ENCODE measurements at places on chromosomes 11 and 22.

GRCh38 chr11:23570828-23571227, 710.6 kb upstream of the CCDC179 start:
- no peak for DNase-seq

DNA sequence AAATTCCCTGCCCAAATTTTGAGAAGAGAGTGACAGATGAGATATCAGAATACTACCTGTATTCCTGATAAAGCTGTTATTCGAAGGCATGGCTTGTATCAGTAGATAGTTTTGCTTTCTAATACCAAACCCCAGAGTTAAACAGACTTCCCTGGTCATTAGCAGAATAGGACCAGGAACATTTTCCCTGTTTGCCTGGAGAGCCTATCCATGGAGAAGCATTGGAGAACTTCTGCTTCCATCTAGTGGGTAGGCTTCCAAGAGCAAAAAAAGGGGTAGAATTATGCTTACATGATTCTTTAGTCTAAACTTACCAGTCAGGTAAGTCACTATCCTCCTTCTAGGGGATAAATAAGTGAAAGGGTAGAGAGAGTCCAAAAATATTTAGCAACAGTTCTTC, 14.2 kb downstream of the PDE3B start:
- no peak for DNase-seq

DNA sequence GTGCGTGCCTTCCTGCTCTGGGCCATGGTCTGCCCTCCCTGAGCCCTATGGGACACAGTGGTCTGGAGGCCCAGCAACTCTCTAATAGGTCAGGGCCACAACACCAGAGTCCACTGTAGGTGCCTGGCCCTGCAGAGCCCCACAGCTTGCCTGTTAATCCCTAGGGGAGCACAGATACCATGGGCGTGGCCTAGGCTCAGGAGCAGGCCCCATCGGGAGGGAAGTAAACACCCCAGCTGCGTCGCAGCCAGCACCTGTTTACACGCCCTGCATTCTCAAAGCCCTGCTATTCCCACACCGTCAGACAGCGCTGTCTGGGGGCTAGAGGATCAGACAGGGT, 2.5 kb downstream of the KCTD17 start:
- no peak for DNase-seq

GRCh38 chr11:67211656-67212436, 54.4 kb upstream of the GRK2 start:
- no peak for DNase-seq

- DNase-seq, result no peak
These were observed 296.9 kb downstream of the BRD1 start for GRCh38 chr22:49530671-49531367.

DNA sequence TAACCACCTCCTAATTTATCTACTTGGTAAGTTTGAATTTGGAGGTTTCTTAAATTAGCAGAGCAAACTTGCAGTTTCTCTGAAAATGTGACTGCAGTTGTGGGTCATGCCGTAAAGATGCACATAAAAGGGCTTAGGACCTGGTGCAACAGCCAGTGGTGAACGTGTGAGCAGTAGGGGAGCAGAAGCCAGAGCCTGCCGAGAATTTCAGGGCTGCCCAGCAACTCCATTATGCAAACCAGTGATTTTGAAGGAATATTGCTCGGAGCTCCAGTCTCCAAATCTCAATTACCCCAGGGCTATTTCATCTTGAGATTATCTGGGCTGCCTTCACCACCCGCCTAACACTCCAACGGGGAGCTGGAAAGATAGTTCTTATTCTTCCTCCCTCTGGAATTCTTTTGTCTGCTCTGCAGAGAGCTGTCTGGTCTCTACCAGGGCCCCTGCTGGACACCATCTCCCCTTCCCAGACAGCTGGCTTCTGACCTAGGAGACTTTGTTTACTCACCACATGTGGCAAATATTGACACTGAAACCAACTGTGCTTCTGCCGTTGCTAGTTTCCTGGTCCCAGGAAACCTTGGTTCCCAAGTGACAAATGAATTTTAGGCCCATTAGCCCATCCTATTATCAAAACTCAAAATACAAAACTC, 93.9 kb downstream of the DSCAML1 start:
- no peak for DNase-seq

DNA sequence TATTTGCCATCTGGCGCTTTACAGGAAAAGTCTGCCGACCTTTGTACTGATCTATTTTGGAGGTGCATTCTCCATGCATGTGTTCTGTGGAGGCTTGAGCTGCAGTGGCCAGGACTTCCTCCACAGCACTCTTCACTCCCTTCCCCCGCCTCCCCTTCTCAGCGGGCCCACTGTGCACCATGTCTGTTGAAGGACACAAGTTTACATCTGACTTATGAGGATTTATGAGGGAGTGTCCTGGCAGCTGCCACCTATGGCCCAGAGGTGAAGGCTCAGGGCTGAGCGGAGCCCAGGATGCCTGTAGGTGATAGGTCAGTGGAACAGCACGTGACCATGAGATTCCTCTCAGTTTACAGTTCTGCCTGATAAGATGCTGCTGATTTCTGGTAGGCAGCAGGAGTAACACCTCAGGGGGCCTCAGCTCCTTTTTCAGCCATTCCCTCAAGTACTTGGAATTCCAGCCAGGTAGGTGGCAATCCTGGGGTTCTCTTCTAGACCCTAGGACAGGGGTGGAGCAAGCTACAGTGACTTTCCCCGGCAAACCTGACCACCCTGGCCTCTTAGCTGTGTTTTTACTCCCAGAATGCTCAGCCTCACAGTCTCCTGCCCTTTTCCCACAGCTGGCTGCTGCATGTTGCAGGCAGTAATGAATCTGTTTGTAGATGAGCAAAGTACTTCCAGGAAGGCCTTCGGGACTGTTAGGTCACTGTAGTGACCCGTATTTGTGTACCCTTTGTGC, 59.9 kb downstream of the PPFIBP2 start:
- no peak for DNase-seq

- DNase-seq, result no peak
These were observed 142.4 kb downstream of the CACNA1I start for GRCh38 chr22:39712751-39713525.

GRCh38 chr11:100328626-100329340, 358.3 kb upstream of the ARHGAP42 start:
- peak; percentile 70 for DNase-seq

GRCh38 chr22:34105461-34106062, 185.3 kb upstream of the LARGE1 start:
- peak; percentile 58 for DNase-seq

DNA sequence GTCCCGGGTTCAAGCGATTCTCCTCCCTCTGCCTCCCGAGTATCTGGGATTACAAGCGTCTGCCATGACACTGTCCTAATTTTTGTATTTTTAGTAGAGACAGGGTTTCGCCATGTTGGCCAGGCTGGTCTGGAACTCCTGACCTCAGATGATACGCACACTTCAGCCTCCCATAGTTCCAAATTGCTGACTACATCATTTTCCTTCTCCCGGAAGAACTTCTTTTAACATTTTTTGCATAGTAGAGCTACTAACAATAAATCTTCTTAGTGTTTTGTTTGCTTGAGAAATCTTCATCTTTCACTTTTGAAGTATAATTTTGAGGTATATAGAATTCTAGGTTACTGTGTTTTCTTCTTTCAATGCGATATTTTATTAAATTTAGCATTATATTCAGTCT, 1415.1 kb upstream of the RAG2 start:
- DNase-seq, result no peak

DNA sequence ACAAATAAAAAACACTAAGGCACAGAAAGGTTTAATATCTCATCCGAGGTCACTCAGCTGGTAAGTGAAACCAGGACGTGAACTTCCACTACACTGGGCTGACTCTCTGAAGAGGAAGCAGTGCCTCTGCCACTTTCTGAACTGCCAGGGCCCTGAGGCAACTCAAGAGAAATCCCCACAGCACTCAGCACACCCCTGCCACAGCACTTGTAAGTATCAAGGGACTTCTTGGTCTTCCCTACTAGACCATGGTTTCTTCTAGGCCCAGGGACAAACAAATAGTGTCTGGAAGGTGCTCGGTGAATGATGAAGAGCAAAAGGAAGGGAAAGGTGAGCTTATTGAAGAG, 49.7 kb downstream of the RPL27A start:
- DNase-seq, result no peak

DNA sequence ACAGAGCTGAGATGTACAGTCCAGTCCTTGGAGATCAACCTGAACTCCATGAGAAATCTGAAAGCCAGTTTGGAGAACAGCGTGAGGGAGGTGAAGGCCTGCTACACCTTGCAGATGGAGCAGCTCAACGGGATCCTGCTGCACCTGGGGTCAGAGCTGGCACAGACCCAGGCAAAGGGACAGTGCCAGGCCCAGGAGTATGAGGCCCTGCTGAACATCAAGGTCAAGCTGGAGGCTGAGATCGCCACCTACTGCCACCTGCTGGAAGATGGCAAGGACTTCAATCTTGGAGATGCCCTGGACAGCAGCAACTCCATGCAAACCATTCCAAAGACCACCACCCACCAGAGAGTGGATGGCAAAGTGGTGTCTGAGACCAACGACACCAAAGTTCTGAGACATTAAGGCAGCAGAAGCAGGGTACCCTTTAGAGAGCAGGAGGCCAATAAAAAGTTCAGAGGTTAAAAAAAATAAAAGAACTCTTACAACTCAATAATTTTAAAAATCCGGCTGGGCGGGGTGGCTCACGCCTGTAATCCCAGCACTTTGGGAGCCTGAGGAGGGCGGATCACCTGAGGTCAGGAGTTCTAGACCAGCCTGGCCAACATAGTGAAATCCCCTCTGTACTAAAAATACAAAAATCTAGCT, 69.9 kb upstream of the RTL6 start:
- DNase-seq, result peak; percentile 58

GRCh38 chr11:61815790-61816735, 740 bp downstream of the FADS1 start:
- DNase-seq, result peak; percentile 69

DNA sequence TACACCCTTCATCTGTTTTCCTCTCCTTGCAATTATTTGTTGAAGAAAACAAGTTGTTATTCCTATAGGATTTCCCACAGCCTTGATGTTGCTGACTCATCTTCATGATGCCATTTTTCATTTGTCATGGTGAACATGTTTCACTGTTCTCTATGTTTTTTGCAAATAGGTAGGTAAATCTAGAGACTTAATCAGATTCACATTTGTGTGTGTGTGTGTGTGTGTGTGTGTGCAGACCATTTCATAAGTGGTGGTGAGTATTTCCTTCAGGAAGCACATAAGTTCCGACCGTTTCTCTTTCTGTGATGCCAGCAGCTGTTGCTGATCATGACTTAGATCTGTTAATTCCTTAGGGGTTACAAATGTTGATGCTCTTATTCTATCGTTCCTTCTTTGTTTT, 80.3 kb upstream of the IZUMO1R start:
- no peak for DNase-seq

GRCh38 chr11:70734911-70735310, 336.6 kb downstream of the CTTN start:
- DNase-seq, result no peak

DNA sequence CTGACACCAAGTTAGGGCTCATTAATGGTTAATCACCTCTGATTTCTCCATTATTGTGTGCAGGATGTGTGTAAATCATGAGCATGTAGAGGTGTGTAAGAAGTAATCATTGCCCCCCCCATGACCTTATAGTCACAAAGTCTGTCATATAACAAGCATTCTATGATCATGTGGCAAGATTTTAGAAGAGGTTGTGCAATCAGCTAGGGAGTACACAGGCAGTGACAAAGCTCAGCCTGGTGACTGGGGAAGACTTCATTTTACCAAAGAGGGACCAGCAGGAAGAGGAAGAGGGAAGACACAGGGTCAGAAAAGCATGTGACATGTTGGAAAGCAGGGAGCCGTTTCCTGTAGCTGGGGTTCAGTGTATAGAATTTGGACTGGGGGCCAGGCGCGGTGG, 176.5 kb upstream of the LARGE1 start:
- DNase-seq, result no peak

DNA sequence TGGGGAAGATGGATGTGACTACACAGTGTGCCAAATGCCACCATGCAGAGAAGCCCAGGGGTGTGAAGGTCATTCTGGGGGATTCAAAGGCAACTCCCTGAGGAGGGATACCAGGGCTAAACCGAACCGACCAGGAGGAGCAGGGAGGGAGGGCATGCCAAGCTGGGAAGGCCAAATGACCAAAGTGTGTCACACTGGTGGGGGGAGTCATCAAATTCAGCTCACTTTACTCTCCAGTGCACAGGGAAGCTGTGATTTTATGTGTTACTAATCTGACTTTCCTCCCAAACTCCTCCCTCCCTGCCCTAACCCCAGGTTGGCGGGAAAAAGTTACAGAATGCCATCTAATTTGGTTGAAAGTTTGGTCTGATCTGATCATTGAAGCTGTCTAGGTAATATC, 29.7 kb upstream of the TSKU start:
- no peak for DNase-seq

DNA sequence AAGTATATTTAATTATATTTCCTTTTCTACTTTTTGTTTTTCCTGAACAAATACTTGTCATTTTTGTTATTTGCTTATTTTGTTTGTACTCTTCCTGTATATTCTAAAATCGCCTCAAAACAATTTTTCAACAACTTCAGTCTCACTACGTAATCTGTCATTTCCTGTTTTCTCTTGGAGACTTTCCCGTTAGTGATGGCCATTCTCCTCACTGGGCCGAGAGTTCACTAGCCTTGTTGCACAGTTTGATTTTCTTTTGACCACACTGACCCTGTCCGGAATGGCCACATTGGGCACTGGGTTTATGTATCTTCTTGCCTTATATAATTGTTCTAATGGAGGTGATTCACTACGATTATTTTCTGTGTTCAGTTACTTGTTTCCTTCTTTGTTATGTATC, 726.1 kb downstream of the FAM181B start:
- no peak for DNase-seq

GRCh38 chr11:2074266-2074825, 64.8 kb downstream of the IGF2 start:
- no peak for DNase-seq

DNA sequence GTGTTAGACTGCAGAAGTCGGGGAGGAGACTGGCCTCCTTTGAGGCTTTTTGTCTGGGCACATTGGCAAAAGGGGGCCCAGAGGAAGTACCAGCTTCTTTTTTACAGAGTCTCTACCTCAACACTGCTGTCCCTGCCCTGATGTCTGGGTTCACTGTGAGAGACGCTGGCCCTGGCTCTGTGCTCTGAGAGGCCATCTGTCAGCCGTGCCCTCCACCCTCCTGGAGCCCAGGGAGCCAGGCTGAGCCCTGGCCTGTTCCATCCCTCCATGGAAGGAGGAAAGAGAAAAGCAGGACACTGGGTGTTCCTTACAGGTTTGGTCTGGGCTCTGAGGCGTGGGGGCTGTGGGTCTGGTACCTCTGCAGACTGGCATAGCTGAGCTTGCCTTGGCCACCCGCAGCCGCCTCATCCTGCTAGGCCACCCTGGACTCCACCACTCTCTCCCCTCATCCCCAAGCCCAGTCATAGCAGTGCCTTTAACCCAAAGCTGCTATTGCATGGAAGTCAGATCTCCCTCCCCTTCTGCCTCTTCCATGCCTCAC, 105.5 kb upstream of the PARVA start:
- peak; percentile 62 for DNase-seq

GRCh38 chr11:117717485-117718314, 79.3 kb downstream of the DSCAML1 start:
- no peak for DNase-seq

All from NCI-H524 (cell line).